ENCODE measurements at places on chromosomes 1 and 21. TPM values are rescaled to one million over a fixed set of nuclear protein-coding genes. Genes with fewer than 3 reads are reported as not detected.

HTR6 gene
- not detected for total RNA-seq

CXADR gene
- 7.1 TPM for total RNA-seq

SERPINC1 gene
- total RNA-seq = 0.13 TPM

AIRE gene
- total RNA-seq = 0.08 TPM

SIK1 gene
- total RNA-seq = 2.8 TPM

UBE2U gene
- not detected for total RNA-seq

HUNK gene
- total RNA-seq = not detected

CDC20 gene
- total RNA-seq = 117 TPM

SLC35D1 gene
- total RNA-seq = 13.5 TPM

PGLYRP3 gene
- total RNA-seq = not detected

LRRC71 gene
- not detected for total RNA-seq

NBPF15 gene
- total RNA-seq = 17.2 TPM

RSPH1 gene
- not detected for total RNA-seq

TRIM17 gene
- 0.39 TPM for total RNA-seq

ISG15 gene
- 31.4 TPM for total RNA-seq

CITED4 gene
- total RNA-seq = 8.4 TPM

CHI3L1 gene
- not detected for total RNA-seq

RNU1-2 gene
- under 0.01 TPM for total RNA-seq

SEC16B gene
- 2.1 TPM for total RNA-seq

HNRNPCL1 gene
- total RNA-seq = not detected

TCHH gene
- total RNA-seq = not detected

ITGB2 gene
- total RNA-seq = 1.2 TPM

ARHGEF16 gene
- total RNA-seq = 1.2 TPM

TESK2 gene
- total RNA-seq = 1.6 TPM

RNF186 gene
- total RNA-seq = not detected

SYT11 gene
- 30.6 TPM for total RNA-seq

ACTL8 gene
- total RNA-seq = 0.08 TPM

RGS18 gene
- 1.3 TPM for total RNA-seq

PGBD5 gene
- 1.3 TPM for total RNA-seq

ZMYND12 gene
- total RNA-seq = 0.96 TPM

KLHDC8A gene
- 0.08 TPM for total RNA-seq

LRRC53 gene
- not detected for total RNA-seq

PALMD gene
- total RNA-seq = 1.1 TPM

MTARC2 gene
- 10.0 TPM for total RNA-seq
